ENCODE measurements at places on chromosomes 16 and 17. TPM values are rescaled to one million over a fixed set of nuclear protein-coding genes. Genes with fewer than 3 reads are reported as not detected.

Gene KIAA0753
- total RNA-seq: 13.0 TPM

Gene TNFSF13
- total RNA-seq: 2.3 TPM

Gene KRT32
- total RNA-seq: 0.72 TPM

Gene ABCA10
- total RNA-seq: 0.90 TPM

Gene TBL3
- total RNA-seq: 42.4 TPM

Gene CIITA
- 0.41 TPM for total RNA-seq

Gene LIMD2
- 15.3 TPM for total RNA-seq

Gene SPATA22
- total RNA-seq: not detected

Gene SHBG
- total RNA-seq: 1.2 TPM

- DNase-seq: no peak
These were observed 12.8 kb upstream of the SKAP1 start for GRCh38 chr17:48442819-48443218.

DNA sequence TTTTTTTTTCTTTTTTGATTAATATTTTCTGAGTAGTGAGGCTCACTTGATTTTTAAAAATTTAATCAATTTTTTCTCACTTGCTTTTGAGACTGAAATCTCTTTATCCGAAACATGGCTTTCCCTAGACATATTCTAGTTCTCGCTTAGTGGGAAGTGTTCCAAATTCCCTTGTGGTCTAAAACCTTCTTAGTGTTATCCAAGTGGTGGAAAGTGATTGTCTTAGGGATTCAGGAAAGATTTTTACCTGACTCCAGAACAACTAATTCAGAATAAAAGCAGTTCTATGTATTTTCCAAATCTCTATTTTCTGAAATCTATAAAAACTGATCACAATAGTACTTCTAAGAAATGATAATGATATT lies 178.8 kb downstream of the MAP2K6 start:
- DNase-seq: no peak

DNA sequence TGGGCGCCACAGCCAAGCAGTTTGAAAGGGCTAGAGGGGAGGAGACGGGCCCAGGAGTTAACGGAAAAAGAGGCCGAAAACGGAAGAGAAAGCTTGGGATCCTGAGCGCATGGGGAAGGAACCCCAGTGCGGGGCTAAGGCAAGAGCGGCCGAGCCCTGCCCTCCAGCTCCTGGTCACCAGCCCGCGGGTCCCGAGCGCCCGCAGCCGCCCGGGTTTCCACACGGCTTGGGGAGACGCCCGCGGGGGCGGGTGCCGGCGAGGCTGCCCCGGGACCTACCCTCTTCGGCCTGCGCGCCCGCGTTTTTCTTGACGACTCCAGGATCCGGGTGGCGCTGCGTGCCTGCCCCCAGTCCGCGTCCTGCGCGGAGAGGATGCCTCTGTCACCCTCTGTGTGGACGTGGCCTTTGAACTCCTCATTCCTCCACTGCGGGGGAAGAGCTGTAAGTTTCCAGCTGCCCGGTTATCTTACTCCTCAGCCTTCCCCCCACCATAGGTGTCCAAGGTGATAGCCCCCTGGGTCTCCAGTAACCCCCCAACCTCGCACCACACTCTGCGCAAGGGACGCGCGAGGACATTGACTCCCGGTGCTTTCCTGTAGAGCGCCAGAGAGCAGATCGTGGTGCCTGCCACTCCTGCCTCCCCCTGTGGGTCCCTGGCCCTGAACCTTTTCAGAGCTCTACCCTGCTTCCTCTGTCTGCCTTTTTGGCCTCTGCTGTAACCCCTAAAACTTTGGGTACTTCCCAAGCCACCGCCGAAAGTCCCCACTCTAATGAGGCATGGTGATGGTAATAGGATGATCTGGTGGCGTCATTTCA lies 1.7 kb upstream of the CDH11 start:
- DNase-seq: no peak

DNA sequence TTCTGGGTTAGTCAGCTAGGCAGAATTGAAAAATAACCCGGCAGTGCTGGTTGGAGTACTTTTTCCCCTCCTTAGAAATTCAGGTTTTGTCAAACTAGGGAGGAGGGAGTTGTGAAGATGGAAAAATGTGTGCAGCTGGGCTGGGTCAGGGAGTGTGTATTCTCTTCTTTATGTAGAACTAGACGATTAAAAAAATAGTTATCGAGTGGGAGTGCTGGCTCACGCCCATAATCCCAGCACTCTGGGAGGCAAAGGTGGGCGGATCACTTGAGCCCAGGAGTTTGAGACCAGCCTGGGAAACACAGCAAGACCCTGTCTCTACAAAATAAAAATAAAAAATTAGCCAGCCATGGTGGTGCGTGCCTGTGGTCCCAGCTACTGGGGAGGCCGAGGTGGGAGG lies 106.4 kb downstream of the GNAO1 start:
- no peak for DNase-seq

DNA sequence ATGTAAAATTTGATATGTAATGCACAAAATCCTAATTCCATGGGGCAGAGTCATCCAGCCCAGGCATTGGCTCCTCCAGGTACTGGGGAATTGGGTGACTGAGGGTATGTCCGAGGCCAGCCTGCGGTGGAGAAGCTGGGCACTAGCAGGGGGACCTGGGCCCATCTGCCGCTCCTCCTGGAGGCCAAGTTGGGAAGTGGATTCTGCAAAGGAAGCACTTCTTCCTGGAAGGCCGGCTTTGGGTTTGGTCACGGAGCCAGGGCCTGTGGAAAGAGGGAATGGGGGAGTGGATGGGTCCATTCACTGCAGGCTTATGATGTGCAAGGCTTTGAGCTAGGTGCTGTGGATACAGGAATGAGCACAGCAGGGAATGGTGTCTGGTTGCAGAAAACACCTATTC lies 85.8 kb downstream of the GNAO1 start:
- no peak for DNase-seq

GRCh38 chr17:4594931-4595684 lies 10.8 kb downstream of the SMTNL2 start:
- no peak for DNase-seq

- no peak for DNase-seq
These were observed 7.3 kb downstream of the DUSP3 start for GRCh38 chr17:43771463-43771862.

DNA sequence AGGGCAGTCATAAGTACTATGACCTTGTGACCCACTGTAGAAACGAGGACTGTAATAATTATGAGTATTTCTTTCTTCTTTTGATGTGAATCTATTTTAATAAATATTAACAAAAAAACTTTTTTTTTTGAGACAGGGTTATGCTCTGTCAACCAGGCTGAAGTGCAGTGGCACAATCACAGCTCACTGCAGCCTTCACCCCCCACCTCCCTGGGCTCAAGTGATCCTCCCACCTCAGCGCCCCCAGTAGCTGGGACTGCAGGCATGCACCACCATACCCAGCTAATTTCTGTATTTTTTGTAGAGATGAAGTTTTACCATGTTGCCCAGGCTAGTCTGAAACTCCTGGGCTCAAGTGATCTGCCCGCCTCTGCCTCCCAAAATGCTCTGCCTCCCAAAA lies 32.6 kb downstream of the SCPEP1 start:
- no peak for DNase-seq

DNA sequence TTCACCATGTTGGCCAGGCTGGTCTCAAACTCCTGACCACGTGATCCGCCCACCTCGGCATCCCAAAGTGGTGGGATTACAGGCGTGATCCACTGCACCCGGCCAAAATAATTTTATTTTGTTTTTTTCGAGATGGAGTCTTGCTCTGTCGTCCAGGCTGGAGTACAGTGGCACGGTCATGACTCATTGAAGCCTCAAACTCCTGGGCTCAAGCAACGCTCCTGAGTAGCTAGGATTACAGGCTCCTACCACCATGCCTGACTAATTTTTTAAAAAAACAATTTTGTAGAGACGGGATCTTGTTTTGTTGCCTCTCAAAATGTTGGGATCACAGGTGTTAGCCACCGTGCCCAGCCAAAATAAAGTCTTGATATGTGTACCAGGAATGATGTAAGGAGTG lies 2.4 kb upstream of the TTLL6 start:
- DNase-seq: no peak

DNA sequence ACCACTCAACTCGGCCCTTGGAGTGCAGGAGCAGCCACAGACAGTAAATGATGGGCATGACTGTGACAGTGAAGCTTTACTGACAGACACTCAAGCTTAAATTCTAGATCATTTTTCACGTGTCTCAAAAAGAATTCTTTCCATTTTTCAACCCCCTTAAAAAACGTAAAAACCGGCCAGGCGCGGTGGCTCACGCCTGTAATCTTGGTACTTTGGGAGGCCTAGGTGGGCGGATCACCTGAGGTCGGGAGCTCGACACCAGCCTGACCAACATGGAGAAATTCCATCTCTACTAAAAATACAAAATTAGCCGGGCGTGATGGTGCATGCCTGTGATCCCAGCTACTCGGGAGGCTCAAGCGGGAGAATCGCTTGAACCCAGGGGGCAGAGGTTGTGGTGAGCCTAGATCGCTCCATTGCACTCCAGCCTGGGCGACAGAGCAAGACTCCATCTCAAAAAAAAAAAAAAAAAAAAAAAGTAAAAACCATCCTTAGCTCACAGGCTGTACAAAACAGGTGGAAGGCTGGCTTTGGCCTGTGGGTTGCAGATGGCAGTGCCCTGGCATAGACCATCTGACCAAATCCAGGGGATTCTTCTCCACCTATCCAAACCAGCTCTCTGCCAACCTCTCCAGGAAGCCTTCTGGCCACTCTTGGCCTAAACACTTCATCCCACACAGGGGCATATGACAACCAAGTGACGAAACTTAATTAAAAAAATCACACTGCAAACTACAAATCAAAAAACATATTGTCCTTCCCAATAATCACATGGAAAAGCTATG lies 18.3 kb downstream of the TBC1D16 start:
- DNase-seq: no peak

DNA sequence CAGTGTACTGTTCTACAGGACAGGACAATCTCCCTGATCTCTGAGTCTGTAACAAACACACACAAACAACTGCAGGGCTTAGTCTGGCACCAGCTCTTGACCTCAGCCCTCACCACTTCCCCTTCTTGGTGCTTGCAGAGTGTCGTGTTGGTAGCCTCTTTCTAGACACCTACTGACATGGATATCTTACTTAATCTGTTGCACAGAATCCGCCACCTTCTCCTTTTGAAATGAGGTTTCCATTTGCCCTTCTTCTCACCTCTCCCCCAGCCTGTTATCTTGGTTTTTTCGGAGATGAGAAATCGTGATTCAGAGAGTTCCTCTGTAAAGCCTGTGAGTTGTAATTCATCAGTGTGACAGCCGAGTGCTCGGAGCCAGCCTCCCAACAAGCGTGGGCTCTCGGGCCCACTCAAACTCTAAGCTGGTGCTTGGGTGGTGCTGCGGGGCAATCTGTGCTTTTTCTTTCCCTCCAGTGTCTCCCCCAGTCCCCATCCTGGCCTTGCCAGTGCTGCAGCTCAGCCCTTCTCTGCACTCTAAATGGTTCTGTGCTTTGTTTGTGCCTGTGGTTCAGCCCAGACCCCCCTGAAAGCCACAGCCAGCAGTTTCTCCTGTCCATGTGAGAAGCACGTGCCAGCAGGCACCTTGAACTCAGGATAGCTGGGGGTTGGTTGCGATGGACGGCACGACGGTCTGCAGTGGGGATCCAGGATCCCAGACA lies 28.1 kb downstream of the KIAA0513 start:
- DNase-seq: no peak

- DNase-seq: no peak
These were observed 30.4 kb downstream of the NME3 start for GRCh38 chr16:1740781-1741490.
